ENCODE measurements at places on chromosomes 6 and 20. TPM values are rescaled to one million over a fixed set of nuclear protein-coding genes. Genes with fewer than 3 reads are reported as not detected.
A peak's percentile ranks its signal among the peaks of the same experiment; 100 is the strongest.

- no peak for DNase-seq
Observed at GRCh38 chr6:95741045-95741444, 163.7 kb downstream of the MANEA start.

DNA sequence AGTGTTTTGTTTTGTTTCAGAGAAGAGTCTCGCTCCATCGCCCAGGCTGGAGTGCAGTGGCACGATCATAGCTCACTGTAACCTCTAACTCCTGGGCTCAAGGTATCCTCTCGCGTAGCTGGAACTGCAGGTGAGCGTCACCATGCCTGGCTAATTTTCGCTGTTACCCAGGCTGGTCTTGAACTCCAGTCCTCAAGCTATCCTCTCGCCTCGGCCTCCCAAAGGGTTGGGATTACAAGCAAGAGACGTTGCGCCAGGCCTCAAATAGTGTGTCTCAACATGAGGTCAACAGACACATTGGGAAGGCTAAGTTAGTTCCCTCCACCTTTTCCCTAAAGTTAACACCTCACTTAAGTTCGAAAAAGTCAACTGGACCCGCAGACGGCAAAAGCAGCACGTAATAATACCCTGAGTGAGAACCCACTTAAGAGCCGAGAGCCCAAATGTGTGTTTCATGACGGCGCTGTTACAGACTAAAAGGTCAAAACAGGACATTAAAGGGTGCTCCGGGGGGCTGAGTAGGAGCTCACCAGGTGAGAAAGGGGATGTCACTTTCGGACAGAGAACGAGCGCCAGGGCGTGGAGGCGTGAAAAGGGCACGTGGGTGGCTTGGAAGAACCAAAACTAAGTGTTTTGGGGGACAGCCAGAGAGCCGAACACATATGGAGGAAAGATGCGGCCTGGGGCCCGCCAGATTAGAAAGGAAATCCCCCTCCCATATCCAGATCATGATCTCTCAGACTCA is 499 bp downstream of the TTI1 start:
- no peak for DNase-seq

DNA sequence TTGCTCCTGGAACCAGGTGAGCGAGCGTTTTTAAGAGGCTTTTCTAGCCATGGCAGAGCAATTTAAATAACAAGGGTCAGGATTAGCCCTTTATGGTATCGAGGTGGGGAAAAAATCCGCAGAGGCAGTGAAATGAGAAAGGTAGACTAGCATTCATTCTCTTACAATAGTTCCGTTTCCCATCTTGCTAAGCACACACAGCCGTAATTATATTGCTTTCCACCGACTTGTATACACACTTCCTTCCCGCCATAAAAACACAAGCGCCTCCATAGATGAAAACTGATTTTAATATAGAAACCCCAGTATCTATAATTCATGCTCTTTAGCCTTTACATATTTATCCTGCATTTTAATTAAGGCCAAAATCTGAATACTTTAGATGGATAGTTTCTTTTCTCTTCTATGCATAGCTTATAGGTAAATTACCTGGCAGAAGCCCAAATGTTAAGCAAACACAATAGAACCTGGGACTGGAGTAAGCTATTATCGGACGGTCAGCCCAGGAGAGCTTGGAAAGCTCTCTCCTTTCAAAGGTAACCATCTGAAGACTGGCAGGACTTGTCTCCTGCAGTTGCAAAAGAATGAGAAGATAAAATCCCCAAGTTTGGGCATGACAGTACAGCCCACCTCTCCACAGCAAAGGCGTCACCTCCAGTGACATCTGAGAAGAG is 90.9 kb upstream of the MC3R start:
- no peak for DNase-seq

KCNG1 gene
- not detected for total RNA-seq

DNA sequence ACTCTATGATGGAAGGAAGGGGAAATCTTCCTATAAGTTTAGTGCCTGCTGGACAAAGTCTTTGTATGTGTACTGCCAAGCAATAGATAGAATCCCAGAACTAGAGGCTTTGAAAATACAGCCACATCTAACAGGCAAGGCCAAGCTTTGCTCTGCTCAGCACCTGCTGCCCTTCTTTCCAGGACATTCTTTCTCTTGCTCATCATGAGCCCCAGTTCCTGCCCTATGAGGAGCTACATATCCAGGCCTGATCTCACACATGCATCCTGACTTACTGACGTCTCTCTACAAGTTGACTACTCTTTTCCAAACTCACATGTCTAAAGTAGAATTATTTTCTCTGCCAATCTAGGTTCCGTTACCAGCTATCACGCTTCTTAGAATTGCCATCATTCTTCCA is 64.5 kb upstream of the ENPP5 start:
- no peak for DNase-seq

GRCh38 chr20:49508435-49509199 is 26.1 kb upstream of the KCNB1 start:
- no peak for DNase-seq

DNA sequence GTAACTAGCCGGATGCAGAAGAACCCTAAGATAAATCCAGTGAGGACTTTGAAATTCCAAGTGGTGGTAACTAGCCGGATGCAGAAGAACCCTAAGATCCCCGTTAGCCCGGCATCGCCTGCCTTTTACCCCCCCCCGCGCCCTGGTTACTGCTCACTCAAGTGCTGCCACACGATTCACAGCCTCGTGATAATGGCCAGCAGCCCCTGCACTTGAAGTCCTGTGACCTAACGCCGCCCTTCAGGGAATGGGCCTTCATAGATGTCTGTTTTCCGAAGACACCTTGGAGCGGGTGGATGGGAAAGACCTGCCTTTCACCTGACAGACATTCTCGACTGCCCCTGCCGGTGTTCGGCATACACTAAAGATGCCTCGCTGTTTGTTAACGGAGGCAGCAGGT is 127.9 kb downstream of the HUS1B start:
- DNase-seq, result no peak

- DNase-seq, result peak; percentile 75
Observed at GRCh38 chr20:5845681-5846615, 95.7 kb downstream of the SHLD1 start.

DNA sequence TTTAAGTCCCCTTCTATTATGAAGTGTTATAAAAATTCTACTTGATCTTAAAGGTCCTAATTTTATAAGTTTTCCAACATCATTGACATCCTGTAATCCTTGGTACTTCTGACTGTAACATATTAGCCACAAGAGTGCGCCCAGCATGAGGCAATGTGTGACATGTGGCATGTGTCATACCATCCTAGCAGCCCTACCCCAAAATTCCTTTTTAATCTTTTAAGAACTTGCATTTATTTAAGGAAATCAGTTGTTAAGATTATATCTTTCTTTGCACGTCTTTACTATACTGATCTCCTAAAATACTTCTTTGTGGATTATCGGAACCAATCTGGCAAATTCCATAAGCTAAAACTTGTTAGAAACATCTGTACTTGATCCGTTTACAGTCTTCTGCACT is 167.1 kb upstream of the SLC24A3 start:
- DNase-seq, result no peak

FHL5 gene
- total RNA-seq, result 4.9 TPM

- DNase-seq, result peak; percentile 16
Observed at GRCh38 chr6:169955731-169956437, 204.5 kb downstream of the ERMARD start.

- no peak for DNase-seq
Observed at GRCh38 chr6:5832668-5833067, 174.1 kb downstream of the NRN1 start.

- DNase-seq, result no peak
Observed at GRCh38 chr20:62501801-62502495, 26.2 kb upstream of the GATA5 start.

DNA sequence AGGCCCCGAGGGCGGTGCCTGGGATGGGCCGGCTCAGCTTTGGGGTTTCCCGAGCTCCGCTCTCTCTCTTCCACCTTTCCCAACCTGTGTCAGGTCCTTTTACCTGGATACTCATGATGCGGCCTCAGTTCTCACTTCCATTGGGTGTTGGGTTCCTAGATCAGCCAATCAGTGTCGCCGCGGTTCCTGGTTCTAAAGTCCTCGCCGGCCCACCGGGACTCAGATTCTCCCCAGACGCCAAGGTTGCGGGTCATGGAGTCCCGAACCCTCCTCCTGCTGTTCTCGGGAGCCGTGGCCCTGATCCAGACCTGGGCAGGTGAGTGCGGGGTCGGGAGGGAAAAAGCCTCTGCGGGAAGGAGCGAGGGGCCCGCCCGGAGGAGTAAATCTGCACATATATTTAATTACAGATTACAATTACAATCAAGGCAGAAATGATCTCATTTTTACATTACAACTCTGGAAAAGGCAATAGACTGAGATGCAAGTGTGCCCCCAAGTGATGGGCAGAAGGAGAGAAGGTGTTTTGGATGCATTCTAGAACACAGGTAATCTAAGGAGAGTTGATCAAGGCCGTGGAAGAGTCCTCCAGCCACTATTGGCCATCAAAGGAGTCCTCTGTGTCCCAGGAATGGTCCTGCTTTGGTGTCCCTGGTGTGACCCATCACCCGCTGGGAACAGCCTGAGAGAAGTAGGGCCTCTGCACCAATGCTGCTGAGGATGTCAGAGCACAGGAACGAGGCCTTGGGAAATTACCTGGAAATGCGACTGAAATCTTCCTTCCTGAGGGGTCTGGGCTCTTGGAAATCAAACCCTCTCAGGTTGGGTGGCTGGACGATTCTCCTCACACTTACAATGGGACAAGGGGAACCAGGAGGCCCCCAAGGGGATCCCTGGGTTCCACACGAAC is 34.7 kb upstream of the MICB start:
- DNase-seq, result peak; percentile 95

DNA sequence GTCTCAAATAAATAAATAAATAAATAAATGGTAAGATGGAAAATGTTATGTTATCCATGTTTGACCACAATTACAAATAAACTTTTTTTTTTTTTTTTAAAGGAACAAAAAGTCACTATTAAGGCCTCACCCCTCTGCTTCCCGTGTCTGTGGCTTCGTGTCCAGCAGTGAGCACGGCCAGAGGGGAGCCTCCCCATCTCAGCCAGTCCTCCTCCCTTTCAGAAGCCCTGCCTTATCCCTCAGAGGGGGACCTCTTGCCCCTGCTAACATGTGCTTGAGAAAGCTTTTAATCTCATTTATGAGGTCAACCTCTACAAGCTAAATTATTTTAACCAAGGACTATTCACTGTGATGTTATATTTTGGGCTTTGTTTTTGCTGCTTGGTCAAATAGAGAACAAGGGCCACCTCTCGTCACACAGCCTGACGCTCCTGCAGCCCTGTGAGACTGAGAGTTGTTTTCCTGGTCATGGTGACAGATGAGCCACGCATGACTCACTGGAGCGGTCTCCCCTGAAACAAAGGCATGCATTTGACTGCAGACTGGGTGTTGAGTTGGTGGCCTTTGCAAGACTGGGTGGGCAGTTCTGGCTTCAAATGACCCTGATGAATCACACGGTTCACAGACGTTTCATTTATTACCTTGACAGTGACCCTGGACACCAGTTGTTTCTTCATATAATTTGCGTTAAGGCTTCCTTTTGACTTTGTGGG is 131.8 kb downstream of the TIAM2 start:
- peak; percentile 71 for DNase-seq

GRCh38 chr6:149233056-149233715 is 84.3 kb upstream of the TAB2 start:
- no peak for DNase-seq

STMND1 gene
- total RNA-seq, result not detected

DNA sequence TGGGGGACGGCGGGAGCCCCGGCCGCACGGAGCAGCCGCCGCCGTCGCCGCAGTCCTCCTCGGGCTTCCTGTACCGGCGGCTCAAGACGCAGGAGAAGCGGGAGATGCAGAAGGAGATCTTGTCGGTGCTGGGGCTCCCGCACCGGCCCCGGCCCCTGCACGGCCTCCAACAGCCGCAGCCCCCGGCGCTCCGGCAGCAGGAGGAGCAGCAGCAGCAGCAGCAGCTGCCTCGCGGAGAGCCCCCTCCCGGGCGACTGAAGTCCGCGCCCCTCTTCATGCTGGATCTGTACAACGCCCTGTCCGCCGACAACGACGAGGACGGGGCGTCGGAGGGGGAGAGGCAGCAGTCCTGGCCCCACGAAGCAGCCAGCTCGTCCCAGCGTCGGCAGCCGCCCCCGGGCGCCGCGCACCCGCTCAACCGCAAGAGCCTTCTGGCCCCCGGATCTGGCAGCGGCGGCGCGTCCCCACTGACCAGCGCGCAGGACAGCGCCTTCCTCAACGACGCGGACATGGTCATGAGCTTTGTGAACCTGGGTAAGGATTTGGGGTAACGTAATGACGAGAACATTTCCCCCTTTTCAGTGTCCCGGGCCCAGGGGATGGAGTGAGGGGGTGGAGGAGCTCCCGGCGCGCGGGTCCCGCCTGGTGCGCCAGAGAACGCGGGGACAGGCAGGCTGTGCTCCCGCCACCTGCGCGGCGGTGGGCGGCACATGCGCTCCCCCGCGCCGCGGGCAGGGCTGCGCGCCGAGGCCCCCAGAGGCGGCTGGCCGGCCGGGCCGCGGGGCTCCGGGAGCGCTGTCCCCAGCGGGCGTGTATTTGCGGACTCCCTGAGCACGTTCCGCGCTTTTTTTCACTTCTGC is 1.4 kb downstream of the BMP6 start:
- DNase-seq, result no peak

PDE10A gene
- 23.7 TPM for total RNA-seq

DNA sequence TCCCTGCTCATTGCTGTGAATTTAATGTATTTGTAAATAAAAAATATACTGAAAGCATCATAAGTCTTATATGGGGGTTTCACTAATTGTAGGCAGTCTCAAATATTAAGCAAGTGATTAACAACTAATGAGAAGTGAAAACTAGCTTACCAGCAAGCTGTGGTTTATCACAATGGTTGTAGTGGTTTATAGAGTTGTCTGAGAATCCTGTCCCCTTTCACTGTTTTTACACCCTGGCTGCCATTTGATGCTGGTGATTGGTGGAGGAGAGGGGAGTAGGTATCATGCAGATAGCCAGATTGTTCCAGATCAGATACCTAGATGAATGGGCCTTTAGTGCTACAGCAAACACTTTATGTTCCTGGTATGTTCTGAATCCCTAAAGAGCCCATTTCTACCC is 6.0 kb downstream of the MKKS start:
- no peak for DNase-seq

GRCh38 chr20:16606468-16607070 is 33.3 kb upstream of the KIF16B start:
- no peak for DNase-seq

GRCh38 chr20:22572491-22572890 is 11.9 kb downstream of the FOXA2 start:
- DNase-seq, result no peak

YWHAB gene
- 131 TPM for total RNA-seq

GRCh38 chr20:23449421-23449820 is 3.3 kb downstream of the CST11 start:
- DNase-seq, result no peak
